Cardiac septum (tissue), 1 donor: ENCODE measurements at places on chromosomes 7 and 10. TPM values are rescaled to one million over a fixed set of nuclear protein-coding genes. Genes with fewer than 3 reads are reported as not detected.

DNA sequence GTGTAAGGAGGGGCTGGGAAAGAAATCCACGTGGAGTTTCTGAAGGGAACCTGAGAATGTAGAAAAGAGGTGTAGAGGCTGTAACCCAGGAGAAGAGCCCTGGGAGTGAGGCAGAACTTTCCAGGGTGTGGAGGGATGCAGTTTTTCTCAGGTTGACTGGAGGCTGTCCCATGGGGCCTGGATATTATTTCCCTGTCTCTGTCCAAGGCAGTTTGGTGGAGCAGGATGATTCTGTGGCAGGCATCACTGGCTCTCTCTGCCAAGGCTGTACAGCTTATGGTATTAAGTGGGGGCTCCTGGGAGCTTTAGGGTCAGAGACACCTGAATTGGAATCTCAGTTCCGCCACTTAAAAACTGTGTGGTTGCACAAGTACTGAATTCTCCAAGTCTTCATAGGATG lies 81.6 kb downstream of the CHN2 start:
- DNase-seq, result no peak

DNA sequence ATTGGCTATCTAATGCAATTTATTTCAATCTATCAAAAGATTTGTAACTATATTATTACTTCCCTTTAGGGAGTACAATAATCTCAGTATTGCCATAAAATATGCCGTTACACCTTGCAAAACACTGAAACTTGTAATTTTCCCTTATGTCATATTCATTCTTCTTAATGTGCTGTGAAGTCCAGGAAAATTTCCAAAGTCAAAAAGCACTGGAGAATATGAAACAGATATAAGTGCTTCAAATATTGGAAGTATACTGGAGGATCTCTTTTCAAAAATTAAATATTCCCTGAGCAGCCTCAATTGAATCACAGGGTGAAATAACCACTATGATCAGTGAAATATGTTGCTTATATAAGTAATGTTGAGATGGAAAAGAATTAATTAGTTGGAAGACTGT lies 356.0 kb downstream of the PPP1R3A start:
- no peak for DNase-seq

The LAMTOR4 gene
- total RNA-seq, result 89.1 TPM

The RAPGEF5 gene
- 22.4 TPM for total RNA-seq

The CALML5 gene
- total RNA-seq, result not detected

The RGS10 gene
- total RNA-seq, result 3.2 TPM
